ENCODE measurements at places on chromosomes 16 and 17. TPM values are rescaled to one million over a fixed set of nuclear protein-coding genes. Genes with fewer than 3 reads are reported as not detected.

Gene SLC52A1
- 0.74 TPM for total RNA-seq

Gene RTN4RL1
- 19.9 TPM for total RNA-seq

Gene CX3CL1
- 0.06 TPM for total RNA-seq

Gene SP2
- 18.1 TPM for total RNA-seq

Gene PRSS33
- total RNA-seq = 0.06 TPM

Gene CEMP1
- total RNA-seq = not detected

Gene RAB37
- 1.4 TPM for total RNA-seq

Gene CSH2
- not detected for total RNA-seq

Gene ZPBP2
- not detected for total RNA-seq

Gene ENKD1
- total RNA-seq = 12.3 TPM

Gene C16orf96
- total RNA-seq = 0.02 TPM

Gene TEKT5
- total RNA-seq = not detected

Gene SEZ6
- 0.03 TPM for total RNA-seq

Gene CCL2
- 6.2 TPM for total RNA-seq

Gene GFAP
- total RNA-seq = 0.66 TPM

Gene AXIN2
- total RNA-seq = 0.57 TPM
